Forelimb muscle (tissue), 1 donor: ENCODE measurements at places on chromosomes 6 and 20.
A peak's percentile ranks its signal among the peaks of the same experiment; 100 is the strongest.

DNA sequence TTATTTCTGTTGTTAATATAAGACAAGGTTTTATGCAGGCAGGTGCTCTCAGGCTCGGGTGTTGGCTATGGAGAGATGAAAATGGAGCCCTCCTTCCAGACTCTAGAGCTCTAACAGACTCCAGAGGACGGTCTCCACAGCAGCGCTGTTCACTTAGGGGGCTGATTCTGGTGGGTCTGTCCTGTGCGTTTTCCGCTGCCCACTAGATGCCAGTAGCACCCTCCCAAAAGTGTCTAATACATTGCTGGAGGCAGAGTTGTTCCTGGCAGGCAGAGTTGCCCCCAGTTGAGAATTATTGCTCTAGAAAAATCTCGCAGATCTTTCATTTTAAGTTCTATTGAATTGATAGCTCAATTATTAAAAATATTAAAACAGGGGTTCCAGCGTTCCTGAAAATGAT is 109.9 kb downstream of the MAP3K4 start:
- no peak for DNase-seq

- DNase-seq, result no peak
These were observed 34.5 kb upstream of the MRGBP start for GRCh38 chr20:62761759-62762131.

DNA sequence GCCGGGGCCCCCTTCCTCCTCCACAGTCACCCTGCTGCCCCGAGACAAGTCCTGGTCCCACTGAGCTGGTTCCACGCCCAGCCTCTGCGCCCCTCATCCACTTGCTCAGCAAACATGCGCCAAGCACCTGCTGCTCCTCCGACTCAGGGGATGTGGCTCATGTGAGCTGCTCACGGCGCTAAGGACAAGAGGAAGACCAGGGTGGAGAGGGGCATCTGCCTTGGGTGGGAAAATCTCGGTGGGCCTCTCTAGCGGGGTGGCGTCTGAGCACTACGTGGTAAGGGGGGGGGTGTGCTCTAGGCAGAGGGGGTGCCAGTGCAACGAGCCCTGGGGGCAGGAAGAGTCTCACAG is 4.5 kb downstream of the LAMA5 start:
- DNase-seq, result no peak

DNA sequence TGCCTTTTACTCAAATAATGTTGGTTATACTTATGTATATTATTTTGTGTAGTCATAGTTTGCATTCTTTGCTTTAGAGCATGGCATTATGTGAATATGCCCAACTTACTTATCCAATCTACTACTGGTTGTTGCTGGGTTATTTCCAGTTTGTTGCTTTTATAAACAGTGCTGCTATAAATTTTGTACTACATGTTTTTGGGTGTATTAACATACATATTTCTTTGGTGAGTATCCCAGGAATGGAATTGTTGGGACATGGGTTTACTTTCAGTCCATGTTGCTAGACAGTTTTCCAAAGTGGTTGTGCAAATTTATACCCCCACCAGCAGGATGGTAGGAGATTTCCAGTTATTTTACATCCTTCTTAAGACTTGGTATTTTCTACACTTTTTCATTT is 157.1 kb upstream of the THEMIS start:
- DNase-seq, result no peak

- DNase-seq, result no peak
These were observed 26.6 kb downstream of the ZHX3 start for GRCh38 chr20:41290804-41291389.

GRCh38 chr6:167510648-167511047 is 185.8 kb downstream of the TTLL2 start:
- DNase-seq, result no peak

DNA sequence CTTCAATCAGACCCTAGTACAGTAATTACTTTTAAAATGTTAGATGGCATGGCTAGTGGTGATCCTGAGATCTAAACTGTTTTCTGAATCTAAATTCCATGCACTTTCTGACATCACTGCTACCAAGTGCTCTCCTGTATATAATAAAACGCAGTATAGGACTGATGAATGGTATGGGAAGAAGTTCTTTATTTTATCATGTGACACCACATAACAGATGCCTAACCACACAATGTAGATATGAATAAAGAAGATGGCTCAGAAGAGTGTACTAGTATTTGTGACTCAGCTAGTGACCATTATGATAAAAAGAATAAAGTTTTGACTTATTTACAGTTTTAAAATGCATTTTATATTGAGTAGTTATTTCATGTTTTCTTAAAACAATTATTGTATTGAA is 8.5 kb downstream of the NDUFAF4 start:
- DNase-seq, result no peak

DNA sequence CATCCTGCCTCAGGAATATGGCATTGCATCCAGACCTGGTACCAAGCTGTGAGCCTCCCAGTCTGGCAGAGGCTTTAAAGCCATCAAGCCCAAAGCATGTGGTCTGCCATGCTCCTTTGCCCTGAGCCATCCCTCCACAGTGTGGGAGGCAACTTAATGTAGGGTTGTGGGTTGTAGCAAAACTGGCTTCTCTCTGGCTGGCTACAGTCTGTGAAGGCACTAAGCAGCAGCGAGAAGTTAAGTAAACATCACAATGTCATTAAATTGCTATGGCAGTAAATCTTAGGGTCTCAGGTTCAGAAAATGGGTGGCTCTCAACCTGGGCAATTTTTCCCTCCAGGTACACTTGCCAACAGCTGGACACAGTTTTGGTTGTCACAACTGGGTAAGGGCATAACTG is 472.9 kb downstream of the PREX1 start:
- DNase-seq, result no peak

DNA sequence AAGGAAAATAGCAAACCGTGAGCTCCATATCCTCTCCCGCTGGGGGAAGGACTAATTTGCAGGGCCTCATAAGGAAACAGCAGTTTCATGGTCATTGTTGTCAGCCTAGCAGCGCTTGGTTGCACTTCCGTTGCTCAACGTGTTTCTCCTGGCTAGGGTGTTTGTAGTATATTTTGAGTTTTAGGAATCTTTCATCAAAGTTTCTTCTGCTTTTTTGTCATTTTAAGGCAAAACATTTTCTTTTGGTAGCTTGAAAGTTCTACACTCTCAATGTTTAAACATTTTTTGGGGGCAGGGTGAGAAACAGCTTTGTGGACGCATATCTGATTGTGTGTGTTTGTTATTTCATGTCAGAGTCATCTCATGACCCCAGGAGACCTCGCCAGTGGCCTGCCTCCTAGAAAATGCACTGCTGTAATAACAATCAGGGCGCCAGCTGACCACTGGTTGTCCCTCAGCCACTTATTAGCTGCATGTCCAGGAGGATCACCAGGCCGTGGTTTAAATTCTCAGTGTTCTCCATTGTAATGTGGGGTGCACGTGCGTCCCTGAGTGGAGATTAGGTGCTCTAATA is 20.6 kb downstream of the JARID2 start:
- DNase-seq, result no peak

GRCh38 chr6:157929765-157930319 is 51.8 kb upstream of the SYNJ2 start:
- no peak for DNase-seq

- no peak for DNase-seq
These were observed 3.2 kb downstream of the PCMT1 start for GRCh38 chr6:149752600-149753373.

DNA sequence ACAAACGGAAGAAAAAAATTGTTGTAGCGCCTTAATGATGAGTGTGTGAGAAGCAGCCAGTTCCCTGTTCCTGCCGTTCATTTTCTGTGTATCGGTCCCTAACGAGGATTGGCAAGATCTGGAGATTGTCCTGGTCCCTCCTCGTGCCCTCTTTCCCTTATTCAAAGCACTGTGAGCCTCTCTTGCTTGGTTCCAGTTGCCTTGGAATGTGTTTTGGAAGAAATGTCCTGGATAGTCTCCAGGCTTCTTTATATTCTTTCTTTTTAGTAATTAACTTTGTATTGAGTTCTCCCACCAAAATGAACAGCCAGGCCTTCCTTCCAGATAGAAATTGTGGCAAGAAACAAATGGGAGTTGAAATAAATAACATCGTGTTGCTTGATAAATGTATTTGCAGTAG is 348.3 kb downstream of the CDH26 start:
- DNase-seq, result no peak

- DNase-seq, result no peak
These were observed 305.9 kb downstream of the CLIC5 start for GRCh38 chr6:45709781-45710220.

DNA sequence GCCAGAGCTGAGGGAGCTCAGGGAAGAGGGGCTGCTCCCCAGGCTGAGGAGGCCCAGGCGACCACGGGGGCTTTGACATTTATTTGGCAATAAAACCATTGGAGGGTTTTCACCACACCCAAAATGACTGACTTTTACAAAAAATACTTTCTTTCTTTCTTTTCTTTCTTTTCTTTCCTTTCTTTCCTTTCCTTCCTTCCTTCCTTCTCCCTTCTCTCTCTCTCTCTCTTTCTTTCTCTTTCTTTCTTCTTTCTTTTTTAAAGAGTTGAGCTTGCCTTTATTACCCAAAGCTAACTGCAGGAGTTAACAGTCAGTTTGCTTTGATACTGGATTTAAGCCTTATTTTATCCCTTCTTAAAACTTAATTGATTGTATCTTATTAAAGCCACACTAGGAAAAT is 17.2 kb downstream of the SNX9 start:
- DNase-seq, result no peak

DNA sequence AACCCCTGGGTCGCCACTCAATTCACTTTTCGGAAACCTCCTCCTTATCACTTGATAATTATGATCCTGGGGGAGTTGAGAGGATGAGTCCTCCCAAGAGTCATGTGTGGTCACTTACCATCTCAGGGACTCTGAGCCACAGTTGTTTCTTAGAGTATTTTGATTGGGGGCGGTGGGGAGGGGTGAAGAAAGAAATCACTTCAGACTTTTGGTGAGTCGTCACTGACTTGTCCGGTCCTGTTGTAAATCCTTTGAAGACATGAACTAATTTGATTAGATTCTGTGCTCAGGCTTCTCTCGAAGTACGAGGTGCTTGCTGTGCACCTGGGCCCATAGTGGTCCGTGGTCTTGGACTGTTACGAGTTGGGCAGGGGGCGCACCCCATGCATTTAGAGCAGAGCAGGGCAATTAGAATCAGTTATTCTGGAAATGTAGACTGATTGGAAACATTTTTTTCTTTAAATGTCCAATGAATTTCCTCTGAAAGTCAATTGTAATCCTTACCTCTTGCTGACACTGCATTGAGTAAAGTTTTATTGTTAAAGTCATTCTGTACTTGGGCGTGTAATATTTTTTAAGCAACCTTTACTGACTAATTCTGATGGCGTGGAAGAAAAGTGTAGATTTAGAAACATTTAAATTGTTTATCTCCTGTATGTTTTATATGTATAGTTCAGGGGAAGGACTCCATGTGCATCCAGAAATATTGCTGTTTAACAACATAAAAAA is 173.4 kb downstream of the SLC16A10 start:
- no peak for DNase-seq

DNA sequence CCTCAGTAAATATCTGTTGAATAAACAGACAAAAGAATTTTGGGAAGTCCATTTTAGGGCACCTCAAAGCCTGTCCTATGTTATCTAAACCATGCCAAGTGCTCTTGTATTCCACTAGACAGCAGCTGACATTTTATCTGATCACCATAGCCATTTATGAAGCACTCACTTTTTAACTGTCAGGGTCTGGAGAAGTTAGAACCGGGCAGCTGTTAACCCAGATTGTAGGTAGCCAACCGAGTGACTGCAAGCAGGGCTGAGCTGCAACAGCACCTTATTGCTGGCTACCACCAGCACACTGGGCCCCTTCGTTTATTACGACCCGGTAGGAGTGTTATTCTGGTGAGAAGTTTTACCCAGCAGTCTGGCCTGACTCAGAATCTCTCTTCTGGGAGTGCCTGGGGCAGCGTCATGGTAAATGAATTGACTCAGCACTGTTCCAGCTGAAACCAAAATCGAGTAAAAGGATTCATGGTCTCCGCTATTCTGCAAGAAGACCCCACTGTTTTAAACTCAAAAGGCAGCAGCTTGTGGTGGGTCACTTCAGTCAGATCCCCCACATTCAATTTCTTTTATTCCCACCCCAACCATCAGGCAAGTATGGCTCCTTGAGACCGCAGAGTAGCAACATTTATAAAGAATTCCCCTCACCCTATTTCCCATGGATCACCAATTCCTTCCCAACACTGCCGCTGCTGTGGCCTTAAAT is 1.7 kb downstream of the UBE2V1 start:
- no peak for DNase-seq

- no peak for DNase-seq
These were observed 11.5 kb upstream of the DEFB113 start for GRCh38 chr6:49980898-49981297.

DNA sequence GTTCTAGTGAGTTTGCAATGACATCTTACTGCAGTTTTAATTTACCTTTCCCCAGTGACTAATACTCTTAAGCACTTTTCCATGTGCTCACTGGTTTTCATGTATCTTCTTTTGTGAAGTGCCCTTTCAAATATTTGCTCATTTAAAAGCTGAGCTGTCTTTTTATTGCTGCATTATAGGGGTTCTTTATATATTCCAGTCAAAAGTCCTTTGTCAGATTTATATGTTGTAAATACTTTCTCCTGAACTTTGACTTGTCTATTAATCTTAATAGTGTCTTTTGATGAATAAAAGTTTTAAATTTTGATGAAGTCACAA is 50.2 kb upstream of the ELOVL5 start:
- no peak for DNase-seq

DNA sequence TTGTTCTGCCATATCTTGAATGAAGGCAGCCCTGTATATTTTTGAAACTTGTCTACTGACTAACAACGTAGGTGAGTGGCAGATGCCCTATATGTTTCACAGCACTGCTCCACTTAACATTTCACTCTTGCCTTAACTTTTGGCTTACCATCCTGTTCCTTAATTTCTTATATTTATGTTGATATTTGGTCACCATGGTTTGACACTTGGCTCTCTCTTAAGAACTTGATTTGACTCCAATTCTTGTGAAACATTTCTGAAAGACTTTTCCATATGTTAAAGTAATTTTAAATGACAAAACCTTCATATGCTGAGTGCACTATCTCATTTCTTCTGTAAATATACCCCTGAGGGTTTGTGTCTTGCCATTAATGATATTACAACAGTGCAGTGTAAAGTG is 434.3 kb upstream of the IMPG1 start:
- DNase-seq, result peak; percentile 46

GRCh38 chr6:108556866-108557493 is 3.7 kb upstream of the FOXO3 start:
- no peak for DNase-seq

DNA sequence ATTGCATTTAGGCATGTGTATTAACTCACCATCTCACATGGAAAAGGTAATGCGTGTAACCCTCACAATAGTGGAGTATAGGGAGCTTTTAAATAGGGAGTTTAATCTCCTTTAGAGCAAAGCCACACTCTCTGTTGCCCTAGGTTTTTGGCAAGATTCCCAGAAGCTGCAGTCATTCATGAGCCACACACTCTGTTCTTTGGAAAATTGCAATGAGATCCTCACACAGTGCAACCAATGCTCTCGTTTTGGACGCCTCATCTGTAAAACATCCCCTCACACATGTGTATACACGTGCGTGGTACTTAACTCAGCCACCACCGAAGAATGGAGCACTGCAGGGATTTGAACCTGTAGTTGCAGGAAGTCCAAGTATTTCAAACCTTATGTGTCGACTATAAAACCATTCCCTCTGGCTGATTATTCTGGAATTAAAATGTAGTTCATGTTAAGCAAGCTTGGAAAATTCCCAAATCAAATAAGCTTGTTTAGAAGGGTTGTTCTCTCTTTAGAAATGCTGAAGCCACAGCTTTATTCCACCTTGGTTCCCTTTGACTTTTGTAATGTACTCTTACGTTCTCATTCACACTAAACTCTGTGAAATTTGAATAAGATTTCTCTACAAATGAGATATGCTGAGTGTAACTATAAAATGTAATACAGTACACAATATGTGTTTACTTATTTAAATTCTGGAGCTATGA is 489.8 kb upstream of the MANEA start:
- peak; percentile 34 for DNase-seq

GRCh38 chr6:13417431-13417830 is 70.0 kb downstream of the GFOD1 start:
- DNase-seq, result no peak
